ENCODE measurements at places on chromosomes 4 and X. TPM values are rescaled to one million over a fixed set of nuclear protein-coding genes. Genes with fewer than 3 reads are reported as not detected.

The LIMCH1 gene
- 9.0 TPM for total RNA-seq

The HEPH gene
- total RNA-seq = 64.5 TPM

DNA sequence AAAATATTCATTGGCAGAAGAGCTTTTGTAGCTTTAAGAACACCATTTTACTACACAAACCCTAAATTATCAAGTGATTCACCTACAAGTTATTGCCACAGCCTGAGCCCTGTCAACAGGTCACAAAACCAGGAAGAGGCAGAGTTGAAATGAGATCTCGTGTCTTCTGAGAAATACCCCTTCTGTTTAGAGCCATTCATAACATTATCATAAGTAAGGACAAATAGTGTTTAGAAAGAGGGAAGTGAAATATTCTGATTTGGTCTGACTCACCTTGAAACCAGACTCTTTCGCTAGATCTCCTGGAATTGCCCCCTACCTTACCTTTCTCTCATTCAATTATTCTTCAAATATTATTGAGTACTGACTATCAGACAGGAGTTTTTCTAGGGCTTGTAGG, 5.9 kb downstream of the ETDB start:
- DNase-seq = no peak

GRCh38 chr4:88599714-88600113, 7.4 kb downstream of the HERC3 start:
- DNase-seq = no peak

GRCh38 chrX:30735839-30736238, 82.6 kb downstream of the GK start:
- DNase-seq = peak; percentile 49

DNA sequence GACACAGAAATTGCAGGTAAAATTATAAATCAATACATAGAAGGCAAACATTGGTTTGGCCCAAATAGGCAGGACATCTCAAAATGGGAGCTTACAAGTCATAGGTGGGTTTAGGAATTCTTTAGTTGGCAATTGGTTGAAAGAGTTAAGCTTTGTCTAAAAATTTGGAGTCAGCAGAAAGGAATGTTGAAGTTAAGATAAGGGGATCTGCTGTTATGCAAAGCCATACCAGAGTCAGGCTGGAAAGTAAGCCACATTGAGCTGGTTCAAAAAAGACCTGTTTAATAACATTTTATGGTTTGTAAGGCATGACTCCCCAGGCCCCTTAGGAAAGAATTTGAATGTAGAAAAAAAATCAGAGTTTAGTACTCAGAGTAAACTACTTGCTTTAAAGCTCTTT, 92.6 kb downstream of the IL13RA2 start:
- no peak for DNase-seq

- DNase-seq = no peak
Observed at GRCh38 chr4:83876047-83876446, 340.1 kb downstream of the GPAT3 start.

GRCh38 chrX:6679550-6679949, 144.6 kb upstream of the VCX3A start:
- no peak for DNase-seq

- peak; percentile 63 for DNase-seq
Observed at GRCh38 chr4:106614441-106614840, 245.9 kb upstream of the GIMD1 start.

DNA sequence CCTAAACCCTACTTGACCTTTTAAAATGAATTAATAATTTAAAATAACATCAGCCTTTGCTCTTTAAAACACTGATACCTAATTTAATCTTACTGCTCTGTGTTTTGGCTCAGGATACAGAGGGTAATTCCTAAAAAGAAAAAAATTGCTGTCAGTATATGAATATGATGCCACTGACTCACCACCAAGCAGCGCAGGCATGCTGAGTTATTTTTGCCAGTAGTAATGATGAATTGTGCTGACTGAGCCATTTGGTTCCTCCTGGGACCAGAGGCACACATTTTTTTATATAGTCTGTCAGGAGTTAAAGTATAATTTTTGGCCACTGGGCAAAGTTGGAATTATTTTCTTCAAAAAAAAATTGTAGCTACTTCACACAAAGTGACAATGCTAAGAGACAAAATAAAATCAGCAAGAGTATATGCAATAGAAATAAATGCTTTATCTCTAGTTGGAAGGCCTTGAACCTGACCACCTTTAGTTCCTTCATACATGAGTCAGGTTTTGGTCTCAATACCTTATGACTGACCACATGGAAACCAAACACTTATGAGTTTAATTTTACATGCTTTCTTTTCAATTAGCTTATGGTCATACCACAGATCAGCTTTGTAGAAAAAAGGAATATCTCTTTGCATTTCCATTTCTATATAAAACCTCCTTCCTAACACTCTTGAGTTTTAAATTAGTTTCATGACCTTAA, 115.1 kb downstream of the PPP3CA start:
- peak; percentile 10 for DNase-seq

DNA sequence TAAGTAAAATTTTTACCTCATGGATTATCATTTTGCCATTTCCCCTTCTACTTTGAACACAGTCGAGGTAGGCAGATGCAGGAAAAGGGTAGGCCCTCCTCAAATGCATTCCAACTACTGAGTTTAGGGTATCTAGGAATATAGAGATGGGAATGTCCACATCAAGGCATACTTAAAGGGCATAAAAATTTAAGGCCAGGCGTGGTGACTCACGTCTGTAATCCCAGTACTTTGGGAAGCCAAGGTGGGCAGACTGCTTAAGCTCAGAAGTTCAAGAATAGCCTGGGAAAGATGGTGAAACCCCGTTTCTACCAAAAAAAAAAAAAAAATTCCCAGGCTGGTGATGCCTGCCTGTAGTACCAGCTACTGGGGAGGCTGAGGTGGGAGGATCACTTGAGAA, 146.5 kb downstream of the PDGFC start:
- no peak for DNase-seq

DNA sequence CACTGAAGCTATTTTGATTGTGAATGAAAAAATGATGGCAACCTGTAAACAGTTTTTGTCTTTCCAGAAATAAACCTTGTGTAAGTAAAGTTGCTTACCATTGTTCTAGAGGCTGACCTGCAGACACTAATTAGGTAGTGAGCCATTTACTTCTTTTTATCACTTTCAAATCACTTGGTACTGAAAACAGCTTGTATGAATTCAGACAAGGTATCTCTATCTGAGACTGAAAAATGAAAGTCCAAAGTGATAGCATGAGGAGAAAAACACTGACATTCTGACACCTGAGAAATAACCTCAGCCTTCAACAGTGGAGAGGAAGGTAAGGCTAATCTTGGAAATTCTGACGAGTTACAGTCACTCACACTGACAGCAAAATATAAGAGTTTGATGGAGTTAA, 238.8 kb downstream of the GPC3 start:
- DNase-seq = no peak

- no peak for DNase-seq
Observed at GRCh38 chr4:124209211-124209610, 503.3 kb downstream of the ANKRD50 start.

DNA sequence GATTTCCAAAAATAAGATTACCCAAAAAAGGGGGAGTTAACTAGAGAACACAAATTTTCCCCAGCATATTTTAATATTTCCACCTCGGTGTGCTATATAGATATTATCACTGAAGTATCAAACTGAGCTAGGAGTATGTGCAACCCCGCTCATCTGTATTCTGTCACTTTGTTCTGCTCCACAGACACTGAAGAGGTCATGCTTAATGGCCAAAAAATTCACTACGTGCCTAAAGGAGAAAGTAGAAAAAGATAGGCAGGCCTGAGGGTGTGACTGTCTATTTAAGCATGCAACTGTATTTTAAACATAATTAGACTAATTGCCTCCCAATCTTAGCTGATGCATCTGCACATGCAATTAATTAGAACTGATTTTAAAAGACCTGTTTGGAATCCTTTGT, 24.5 kb downstream of the SH3RF1 start:
- no peak for DNase-seq

DNA sequence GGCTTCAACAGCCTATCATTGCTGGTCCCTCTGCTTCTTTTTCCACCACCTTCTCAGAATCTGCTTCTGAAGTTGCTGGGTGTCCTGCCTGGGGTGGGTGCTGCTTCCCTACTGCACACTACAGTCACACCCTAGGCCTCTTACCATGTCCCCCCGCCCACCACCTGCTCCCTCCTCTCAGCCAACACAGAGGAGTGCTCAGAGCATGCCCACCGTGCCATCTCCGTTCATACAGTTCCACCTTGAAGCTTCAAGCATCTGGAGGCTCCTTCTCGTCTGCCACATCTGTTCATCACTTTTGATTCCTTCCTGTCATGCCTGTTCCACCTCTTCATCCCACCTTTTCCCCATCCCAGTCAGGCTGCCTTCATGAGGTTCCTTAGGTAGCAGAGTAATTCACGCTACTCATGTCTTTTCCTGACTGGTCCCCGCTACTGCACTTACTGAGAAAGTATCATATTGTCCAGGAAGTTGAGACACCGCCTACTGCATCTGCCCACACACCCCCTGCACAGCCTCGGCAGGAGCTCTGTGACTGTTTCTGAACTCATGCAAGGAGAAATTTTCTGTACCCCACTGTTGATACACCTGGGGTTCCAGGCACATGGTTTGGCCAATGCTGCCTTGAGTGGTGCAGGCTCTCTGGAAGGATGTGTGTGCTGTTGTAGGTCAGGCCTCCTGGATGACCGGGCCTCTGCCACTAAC, 39.5 kb downstream of the HADH start:
- DNase-seq = peak; percentile 14

DNA sequence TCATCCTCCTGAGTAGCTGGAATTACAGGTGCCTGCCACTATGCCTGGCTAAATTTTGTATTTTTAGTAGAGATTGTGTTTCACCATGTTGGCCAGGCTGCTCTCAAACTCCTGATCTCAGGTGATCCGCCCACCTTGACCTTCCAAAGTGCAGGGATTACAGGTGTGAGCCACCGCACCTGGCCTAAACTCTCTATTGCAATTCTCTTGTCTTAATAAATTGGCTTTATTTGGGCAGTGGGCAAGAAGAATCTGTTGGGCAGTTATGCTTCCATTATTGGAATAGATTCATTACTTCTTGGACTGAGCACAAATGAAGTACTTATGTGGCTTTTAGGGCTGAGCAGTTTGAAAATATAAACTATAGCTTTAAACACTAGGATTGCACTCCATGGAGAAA, 8.2 kb upstream of the GPAT3 start:
- DNase-seq = no peak

GRCh38 chr4:73705056-73705432, 35.3 kb upstream of the CXCL8 start:
- no peak for DNase-seq

DNA sequence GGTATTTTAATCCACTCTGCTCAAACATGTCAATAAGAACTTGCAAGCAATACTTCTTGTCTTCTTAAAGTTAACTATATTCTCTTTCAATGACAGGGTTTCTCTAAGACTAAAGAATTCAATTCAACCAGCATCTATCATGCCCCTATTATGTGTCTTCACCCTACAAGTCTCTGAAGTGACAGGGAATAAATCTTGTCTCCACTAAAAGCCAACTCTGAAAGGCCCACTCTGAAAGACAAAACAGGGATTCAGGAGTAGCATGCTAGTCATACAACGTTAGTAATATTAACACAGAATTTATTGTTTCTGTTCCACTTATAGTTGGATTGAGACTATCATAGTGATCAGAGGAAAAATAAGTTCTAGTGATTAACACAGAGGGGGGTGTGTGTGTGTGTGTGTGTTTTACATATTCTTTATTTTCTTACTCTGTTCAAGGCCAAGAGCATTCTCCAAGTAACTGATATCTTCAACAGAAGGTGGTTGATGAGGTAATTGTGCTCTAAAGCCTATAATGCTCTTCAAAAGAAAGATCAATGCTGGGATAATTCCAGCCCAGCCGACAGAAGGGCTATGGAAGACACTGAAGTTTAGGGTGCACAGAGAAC, 122.4 kb upstream of the DCLK2 start:
- DNase-seq = no peak

- DNase-seq = peak; percentile 18
Observed at GRCh38 chrX:31165241-31166035, 93.6 kb upstream of the FTHL17 start.

GRCh38 chr4:145934434-145935047, 4.1 kb downstream of the ZNF827 start:
- DNase-seq = no peak

DNA sequence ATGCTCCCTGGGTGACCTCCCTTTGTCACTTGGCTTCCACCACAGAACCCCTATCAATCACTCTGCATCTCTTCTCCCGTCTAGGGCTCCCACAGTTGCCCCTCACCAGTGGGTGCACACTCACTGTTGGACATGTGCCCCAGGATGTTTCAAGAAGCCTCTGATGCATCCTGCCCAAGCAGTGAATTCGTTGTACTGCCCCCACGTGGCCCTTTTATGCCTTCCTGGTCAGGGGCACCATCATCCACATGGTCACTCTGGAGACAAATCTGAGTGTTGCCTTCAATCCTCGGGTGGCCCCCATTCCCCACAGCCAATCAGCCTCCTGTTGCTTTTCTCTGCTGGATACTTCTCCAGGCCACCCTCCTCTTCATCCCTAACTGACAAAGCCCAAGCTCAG, 12.2 kb downstream of the ITIH6 start:
- no peak for DNase-seq

GRCh38 chr4:147717878-147718277, 14.0 kb upstream of the ARHGAP10 start:
- DNase-seq = no peak

DNA sequence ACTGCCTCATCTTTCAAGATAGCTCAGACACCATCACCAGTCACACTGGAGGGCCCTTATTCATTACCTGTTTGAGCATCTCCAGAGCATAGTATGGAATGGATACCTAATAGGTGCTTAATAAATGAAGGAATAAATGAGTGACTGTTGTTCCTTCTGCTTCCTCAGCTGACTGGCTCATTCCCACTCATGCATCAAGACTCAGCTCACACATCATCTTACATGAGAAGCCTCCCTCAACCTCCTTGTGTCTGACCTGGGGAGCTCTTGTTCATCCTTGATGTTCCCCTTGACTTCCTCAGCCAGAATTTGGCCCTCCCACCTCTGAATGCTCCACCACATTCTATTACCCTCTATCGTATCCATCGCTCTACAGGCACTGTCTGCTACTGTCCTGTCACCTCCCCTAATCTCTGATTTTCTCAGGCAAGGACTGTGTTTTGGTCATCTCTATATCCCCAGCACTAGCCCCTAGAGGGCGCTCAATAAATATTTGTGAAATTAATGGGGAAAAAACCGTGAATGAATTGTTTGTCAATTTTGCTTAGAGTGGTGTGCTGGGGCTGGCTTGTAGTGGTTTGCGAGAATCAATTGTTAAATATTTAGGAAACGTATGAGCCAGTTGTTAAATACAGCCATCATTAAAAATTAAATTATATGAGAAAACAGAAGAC, 88.3 kb downstream of the NHSL2 start:
- DNase-seq = no peak
